ENCODE measurements at places on chromosomes 11 and 22.
A peak's percentile ranks its signal among the peaks of the same experiment; 100 is the strongest.

GRCh38 chr11:12755510-12756453, 81.6 kb downstream of the TEAD1 start:
- no peak for DNase-seq

GRCh38 chr11:120186456-120186773, 24.4 kb upstream of the OAF start:
- no peak for DNase-seq

DNA sequence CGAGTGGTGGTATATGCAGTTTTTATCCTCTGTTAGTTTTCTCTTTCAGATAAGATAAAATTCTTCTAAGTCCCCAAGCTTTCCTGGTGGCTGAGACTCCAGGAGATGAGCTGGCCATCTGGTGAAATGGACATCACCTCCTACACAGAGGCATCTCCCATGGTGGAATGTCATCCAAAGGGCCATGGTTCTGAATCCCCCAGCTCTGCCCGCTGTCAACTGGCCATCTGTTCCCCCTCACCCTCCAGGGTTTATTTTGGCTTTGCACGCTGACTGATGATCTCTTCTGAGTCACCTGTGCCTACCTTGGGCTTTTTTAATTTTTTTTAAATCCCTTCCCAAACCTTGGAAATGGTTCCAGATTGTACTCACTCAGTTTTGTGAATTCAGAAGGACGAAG, 142.2 kb downstream of the HIPK3 start:
- no peak for DNase-seq

- DNase-seq: no peak
Observed at GRCh38 chr11:27718863-27719545, 18.7 kb upstream of the BDNF start.

DNA sequence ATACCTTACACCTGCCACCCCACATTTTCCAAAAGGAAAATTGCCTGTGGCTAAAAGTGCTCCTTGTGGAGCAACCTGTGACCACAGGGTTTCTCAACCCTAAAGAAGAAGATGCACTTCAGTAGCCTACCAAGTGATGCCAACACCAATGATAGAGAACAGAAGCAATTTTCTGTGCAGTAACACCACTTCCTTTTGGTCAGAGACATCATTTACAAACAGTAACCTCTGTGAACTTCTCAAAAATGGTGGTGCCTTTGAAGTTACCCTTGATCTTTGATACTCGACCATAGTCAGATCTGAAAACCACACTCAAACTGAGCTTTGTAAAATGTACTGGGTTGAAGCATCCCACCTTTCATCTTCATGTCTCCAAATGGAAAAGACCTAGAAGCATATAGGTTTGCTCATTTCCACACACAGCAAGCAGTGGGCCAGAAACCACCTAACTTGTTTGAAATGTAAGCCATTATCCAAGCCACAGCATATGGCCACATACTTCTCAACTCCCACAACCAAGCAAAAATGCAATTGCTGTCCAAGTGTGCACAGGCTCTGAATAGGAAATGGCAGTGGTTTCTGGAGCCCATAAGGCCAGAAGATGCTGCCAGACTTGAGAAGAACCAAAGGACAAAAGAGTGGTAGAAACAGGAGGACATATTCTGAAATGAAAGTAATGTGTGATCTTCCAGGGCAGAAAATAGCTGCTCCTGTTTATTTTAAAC, 24.3 kb downstream of the MPPED2 start:
- no peak for DNase-seq

- DNase-seq: no peak
Observed at GRCh38 chr22:35631597-35631996, 14.5 kb upstream of the MB start.

DNA sequence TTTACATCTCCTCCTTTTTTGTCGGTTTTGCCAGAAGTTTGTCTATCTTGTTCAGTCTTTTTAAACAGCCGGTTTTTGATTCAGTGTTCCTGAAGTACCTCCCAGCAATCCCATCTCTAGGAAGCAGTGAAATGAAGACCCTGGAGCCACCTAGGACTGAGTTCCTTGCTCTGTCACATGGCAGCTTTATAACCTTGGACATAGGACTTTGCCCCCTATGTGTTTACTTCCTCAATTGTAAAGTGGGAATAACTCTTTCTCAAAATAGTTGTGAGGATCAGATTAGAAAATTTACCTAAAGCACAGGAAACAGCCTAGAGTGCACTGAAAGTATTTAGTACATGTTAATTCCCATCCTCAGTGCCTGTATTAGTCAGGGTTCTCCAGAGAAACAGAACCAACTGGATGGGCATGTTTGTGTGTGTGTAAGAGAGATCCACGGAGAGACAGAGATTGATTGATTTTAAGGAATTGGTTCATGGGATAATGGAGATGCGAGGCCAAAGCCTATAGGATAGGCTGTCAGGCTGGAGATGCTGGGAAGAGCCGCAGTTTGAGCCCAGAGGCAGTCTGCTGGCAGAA, 20.0 kb downstream of the FAM83F start:
- DNase-seq: no peak

DNA sequence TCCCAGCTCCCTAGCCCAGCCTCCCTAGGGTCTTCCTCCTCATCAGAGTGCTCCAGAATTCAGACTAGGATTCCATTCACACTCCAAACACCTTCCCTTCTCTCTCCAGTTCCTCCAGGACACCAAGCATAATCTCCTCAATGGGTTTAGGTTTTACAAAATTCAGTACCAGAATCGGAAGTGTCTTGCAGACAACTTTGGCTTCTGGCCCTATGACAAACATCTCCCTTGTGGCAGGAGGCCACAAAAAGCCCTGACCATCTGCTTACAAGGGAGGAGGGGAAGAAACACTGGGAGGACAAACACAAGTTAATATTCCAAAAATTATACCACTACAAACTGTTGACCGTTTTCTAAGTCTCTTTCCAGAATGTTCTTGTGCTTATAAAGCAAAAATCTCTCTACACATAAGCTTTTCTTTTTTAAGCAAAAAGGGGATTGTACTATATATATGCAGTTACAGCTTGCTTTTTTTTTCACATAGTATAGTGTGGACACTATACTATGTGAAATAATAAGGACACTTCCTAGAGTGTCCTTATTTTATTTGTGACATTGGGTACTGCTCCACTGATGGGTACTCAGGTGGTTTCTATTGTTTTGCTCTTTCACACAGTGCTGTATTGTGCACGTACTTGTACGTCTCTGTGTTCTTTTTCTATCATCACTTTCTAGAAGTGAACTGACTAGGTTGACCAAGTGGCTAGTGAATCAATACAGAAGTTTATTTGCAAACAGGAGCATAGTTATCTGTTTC, 78.7 kb downstream of the BDNF start:
- DNase-seq: peak; percentile 48

GRCh38 chr11:32148895-32149294, 58.0 kb downstream of the RCN1 start:
- DNase-seq: no peak

GRCh38 chr11:14029971-14030920, 67.7 kb downstream of the SPON1 start:
- peak; percentile 20 for DNase-seq

- DNase-seq: no peak
Observed at GRCh38 chr11:8767466-8768142, 85.0 kb downstream of the RPL27A start.

- DNase-seq: no peak
Observed at GRCh38 chr22:19120829-19121630, 1.2 kb downstream of the DGCR2 start.

- DNase-seq: no peak
Observed at GRCh38 chr11:19323502-19323901, 82.8 kb upstream of the E2F8 start.

GRCh38 chr11:22875869-22876473, 15.7 kb upstream of the CCDC179 start:
- peak; percentile 70 for DNase-seq

DNA sequence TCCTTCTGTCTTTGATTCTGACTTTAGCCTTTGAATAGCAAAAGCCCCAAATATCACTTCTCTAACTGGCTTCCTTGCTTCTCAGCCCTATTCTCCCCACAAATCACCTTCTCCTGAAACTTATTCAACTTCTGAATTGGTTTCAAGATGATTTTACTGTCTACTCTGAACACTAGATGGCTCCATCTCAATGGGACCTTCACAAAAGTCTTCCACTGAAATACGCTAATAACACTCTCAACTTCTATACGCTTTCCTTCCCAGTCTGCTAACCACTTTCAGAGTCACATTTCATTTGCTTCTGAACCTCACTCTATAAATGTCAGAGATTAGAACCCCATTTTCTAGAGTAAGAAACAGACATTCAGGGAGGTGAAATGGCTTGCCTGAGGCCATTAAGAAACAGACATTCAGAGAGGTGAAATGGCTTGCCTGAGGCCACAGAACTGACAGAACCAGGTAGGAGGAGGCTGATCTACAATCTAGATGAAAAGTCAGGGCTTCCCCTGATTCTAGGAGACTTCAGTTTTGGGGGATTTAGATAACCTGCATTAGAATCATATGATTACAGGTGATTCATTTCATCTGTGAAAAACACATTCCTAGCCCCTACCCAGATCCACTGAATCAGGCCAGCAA, 20.6 kb downstream of the MORC2 start:
- peak; percentile 34 for DNase-seq

DNA sequence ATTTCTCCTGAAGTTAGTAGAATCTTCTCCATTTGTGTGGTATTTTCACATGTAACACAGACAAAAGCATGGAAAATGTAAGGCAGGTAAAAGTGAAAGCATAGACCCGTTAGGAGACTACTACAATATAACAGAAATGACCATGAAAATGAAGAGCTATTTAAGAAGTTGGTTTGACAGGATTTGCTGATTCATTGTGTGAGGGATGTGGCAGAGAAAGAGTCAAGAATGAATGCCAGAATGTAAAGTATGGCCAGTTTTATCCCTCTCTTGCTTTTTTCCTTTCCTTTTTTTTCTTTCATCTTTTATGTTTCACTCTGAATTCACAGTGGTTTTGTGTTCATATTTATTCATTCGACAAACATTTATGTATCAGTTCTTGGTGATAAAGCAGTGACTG, 115.9 kb downstream of the ARFGAP2 start:
- no peak for DNase-seq

- DNase-seq: no peak
Observed at GRCh38 chr11:2089536-2090165, 49.5 kb downstream of the IGF2 start.

GRCh38 chr11:120068114-120068573, 69.8 kb downstream of the TRIM29 start:
- DNase-seq: no peak
